CD8-positive, alpha-beta memory T cell (primary cell): ENCODE measurements at places on chromosomes 1 and 21. TPM values are rescaled to one million over a fixed set of nuclear protein-coding genes. Genes with fewer than 3 reads are reported as not detected.
A peak's percentile ranks its signal among the peaks of the same experiment; 100 is the strongest.

DNA sequence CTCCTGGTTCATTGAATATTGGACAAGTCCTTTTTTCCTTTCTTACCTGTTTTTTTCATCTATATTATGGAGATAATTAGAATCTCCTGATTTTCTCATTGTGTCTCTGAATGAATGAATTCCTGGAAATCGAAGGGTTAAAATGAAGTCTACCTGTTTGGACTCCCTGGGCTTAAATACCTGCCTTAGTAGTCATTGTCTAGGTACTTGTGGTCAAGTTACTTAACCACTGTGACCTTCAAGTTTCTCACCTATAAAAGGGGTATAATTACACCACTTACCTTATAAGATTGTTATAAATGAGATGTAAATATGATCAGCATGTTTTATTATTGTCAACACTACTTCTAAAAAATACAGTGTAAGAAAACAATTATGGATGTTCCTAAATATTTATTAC, 9.0 kb upstream of the TBX19 start:
- no peak for DNase-seq

GRCh38 chr1:109993885-109994284, 9.3 kb downstream of the AHCYL1 start:
- DNase-seq = no peak

GRCh38 chr1:156295391-156295947, at the start of gene GLMP:
TSS of gene GLMP (minus strand) at chr1:156295679. CDS start at chr1:156295645, 34 bp downstream.
- DNase-seq = peak; percentile 43

- DNase-seq = no peak
Measured at GRCh38 chr1:102970496-102971078, 137.7 kb downstream of the COL11A1 start.

GRCh38 chr1:244792188-244792850, 43.1 kb upstream of the COX20 start:
- DNase-seq = no peak

DNA sequence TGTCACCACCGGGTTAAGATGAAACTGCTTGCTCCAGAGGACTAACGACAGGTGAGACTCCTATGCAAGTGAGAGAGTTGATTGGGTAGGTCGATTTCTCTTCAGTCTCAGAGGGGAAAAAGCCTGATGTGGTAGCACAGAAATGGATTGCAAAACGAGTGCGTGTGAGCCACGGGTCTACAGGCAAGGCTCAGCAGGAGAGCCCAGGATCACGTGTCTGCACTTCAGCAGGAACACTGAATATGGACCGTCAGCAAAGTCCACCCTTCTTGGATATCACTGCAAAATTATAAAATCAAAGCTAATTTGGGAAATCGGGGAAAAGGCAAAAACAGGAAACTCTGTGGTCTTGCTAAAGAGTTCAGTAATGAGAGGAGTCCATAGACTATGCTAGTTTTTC, 107.7 kb upstream of the ZNF648 start:
- DNase-seq = no peak

DNA sequence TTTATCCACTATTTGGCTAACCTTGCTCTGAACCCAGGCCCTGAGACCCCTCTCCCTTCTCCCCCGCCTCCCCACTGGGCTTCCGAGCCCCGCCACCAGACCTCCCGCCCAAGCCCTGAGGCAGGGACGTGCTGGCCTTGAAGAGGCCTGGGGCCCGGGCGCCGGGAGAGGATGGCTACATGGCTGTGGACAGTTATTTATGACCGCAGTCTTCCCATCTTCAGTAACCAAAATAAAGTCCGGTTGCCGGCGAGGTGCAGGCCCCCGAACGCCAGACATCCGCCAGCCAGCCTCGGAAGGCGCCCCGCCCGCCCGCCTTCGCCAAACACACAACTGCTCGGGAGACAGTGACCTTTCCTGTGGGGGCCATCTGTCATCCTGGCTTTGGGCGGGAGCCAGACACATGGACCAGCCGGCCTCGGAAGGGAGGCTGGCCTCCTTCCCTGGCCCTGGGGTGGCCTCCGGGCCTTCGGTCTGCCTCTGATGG, 69.0 kb downstream of the DHRS3 start:
- no peak for DNase-seq

COA7 gene
- 39.8 TPM for total RNA-seq

MXRA8 gene
- 0.26 TPM for total RNA-seq
